Calu3 (cell line): ENCODE measurements at places on chromosomes 3 and 15. TPM values are rescaled to one million over a fixed set of nuclear protein-coding genes. Genes with fewer than 3 reads are reported as not detected.

- no peak for DNase-seq
- H3K27me3 ChIP-seq = no peaks in the 10 kb centered on the region
- H3K27ac ChIP-seq = no peak overlapping the region
- H3K36me3 ChIP-seq = no peaks in the 10 kb centered on the region
- no peak overlapping the region for H3K4me3 ChIP-seq
Measured at GRCh38 chr3:94896994-94897393, 834.1 kb downstream of the NSUN3 start.

GNL3 gene
- total RNA-seq = 113 and 118 TPM in 2 replicates

GRCh38 chr15:68444336-68444735 lies 12.4 kb upstream of the ITGA11 start:
- no peak overlapping the region for H3K4me3 ChIP-seq

TGM4 gene
- 0.14 and 0.39 TPM in 2 replicates for total RNA-seq

DNA sequence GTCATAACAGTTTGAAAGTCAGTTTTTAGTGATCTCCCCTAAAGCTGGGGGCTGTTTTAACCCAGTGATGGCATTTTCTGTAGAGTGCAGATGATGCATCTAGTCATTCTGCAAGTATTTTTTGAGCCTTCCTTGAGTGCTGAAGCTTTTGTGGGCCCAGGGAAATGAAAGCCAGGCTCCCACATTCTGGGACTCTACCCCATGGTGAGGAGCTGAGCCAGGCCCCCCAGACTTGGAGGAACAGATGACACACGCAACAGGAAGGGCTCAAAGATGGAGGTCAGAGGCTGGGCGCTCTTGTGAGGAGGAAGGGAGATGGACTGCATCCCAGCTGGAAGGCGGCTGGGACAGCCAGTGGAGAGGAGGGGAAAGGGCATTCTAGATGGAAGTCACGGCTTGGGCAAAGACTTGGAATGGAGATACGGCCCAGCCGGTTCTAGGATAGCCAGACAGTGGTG lies 40.8 kb downstream of the MRAS start:
- no peak overlapping the region for H3K4me3 ChIP-seq
- no peak overlapping the region for H3K27ac ChIP-seq
- H3K36me3 ChIP-seq = peaks cover 5% of the 10 kb centered on the region
- peaks cover 9% of the 10 kb centered on the region for H3K4me1 ChIP-seq

LRRC49 gene
- 5.8 and 6.3 TPM in 2 replicates for total RNA-seq
